Putamen (tissue), 1 donor: ENCODE measurements at places on chromosomes 4 and X.

DNA sequence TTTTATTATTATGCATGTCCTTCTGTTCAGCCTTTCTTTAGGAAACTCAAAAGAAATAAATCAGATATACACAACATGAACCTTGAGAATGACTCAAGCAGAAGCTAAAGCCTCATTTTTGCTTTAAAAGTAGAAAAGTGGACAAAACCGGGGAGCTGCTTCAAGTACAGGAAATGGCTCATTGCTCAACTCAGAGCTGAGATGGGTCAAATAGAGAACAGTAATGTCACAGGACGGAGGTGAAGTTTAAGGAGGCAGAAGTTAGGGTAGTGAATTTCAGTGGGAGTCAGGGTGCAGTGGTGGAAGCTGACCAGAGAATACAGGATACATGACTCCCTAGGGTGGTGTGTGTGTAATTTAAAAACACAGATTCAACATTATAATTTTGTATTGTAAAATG lies 22.2 kb downstream of the PHKA2 start:
- DNase-seq = no peak

DNA sequence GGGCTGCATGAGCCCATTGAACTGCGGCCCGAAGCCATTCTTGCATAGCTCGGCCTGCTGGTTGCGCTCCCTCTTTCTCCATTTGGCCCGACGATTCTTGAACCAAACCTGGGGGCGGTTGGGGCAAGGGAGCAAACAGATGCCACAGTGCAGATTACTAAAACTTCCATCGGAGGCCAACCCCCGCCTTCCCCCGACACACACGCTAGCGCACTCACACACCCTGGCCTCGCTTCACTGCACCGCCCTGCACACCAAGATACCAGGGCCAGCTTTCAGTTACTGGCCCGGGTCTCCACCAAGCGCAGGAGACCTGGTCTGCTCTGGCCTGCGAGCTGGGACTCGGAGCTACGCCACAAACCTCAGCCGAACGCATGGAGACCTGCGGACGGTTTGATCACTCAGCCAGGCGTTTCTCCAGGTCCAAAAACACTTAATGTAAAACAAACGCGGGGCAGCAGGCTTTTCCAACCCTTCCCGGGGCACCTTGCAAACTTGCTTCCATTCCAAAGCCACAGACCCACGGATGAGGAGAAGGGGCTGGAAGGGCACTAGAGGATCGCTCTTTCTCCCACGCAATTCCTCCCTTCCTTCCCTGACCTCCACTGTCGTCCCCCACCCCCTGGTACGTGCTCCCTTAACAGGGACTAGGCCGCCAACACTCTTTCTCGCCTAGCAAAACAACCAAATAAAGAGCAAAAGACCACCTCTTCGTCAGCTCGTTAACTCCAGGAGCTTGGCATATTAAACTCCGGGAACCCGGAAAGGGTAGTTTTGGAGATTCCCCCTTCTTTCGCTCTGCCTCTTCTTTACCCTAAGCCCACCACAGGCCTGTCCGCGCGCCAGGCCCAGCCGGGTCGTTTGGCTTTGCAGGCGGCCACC lies 4.1 kb downstream of the PITX2 start:
- no peak for DNase-seq

- no peak for DNase-seq
Measured at GRCh38 chr4:3821580-3822229, 55.5 kb downstream of the ADRA2C start.

DNA sequence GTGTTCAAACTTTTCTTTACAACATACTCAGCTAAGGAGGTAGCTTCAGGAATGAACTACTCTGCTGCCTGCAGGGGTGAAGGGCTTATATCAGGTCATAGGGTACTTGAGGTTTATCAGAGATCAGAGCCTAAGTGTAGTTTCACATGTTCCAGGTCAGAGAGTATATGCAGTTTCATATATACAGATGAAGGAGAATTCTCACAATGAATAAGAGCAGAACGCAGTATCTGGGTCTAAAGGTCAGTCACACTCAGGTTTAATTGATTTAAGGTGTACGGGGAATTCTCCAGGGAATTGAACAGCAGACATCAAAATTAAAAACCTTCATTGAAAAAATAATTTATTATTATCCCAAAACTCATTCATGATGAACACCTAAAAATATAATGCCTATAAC lies 700.6 kb downstream of the TECRL start:
- DNase-seq = no peak

DNA sequence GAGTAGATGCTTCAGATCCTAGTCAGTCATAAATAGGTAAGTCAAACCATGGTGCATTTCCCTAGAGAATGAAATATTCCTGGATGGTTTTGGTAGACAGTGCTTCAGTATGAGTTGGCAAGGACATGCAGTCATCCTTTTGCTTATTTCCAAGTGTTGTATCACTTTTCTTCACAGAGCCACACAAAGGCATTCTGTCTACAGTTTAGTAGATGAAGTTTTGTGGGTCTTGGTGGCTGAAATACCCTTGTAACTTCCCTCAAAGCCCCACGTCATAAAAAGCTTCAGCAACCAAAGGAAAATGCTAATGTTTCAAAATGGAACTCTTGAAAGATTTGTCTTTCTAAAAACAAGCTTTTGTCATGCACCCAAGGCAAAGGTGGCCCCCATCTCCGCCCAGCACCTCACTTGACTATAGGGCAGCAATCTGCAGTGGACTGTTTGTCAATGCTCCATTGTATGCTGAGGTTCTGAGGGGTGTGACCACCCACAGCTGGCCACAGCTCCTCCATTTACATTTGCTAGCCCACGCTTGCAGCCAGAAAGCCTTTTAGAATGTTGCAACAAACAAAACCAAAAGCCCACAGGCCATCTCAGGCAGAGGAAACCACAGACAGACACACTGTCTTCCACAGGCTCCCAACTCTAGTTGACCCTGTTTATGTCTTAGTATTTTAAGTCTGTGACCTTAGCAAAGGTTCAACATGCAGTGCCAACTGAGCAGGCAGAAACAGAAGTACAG lies 87.1 kb upstream of the FAM9C start:
- DNase-seq = peak; percentile 39

GRCh38 chr4:138248058-138248457 lies 5.9 kb upstream of the SLC7A11 start:
- DNase-seq = no peak

GRCh38 chr4:173124209-173124865 lies 44.3 kb upstream of the GALNT7 start:
- DNase-seq = no peak

DNA sequence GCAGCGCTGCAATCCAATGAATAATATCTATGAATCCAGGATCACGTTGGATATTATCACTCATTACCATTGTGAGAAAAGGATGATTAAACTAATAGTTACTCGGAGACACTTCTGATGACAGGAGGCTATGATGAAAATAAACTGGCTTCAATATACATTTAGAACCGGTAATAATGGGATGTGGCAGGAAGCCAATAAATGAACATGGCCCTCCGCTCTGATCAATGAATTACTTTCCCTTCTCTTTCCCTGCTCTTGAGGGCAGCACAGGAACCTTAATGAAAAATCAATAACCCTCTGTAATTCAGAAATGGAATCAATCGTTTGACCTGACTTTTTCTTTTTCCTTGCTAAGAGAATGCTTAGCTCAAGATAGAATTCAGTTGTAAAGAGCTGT lies 103.9 kb upstream of the PAQR3 start:
- DNase-seq = no peak

DNA sequence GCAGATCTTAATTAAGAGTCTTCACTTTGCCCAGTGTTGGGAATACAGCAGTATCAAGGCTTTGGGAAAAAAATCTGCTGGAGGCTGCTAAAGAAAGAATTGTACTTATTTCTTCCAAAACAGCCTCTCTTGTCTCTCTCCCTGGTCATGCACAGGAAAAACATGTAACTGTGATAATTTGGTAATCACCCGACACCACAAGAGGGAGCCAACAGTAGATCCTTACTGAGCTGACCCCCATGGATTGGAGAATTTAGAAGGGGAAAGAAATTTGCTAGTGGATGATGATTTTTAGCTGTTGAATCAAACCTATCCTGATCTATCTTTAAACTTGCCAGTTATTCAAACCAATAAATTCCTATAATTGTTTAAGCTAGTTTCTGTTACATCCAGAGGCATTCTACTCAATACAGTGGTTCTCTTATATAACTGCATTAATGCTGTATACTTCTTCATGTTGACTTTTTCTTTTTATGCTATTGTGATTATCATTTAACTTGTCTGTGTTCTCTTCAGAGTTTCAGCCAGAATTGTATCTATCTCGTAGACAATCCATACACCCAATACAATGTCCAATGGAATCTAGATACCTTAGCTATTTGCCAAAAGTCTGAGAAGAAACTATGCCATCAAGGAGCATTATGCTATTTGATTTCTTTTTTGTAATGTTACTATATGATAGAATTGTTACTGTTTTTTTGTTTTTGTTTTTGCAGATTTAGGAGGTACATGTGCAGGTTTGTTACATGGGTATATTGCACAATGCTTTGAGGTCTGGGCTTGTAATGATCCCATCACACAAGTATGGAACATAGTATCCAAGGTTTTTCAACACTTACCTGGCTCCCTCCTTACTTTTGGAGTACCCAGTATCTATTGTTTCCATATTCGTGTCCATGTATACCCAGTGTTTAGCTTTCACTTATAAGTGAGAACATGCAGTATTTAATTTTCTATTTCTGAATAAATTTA lies 31.3 kb upstream of the ARHGEF38 start:
- peak; percentile 45 for DNase-seq

DNA sequence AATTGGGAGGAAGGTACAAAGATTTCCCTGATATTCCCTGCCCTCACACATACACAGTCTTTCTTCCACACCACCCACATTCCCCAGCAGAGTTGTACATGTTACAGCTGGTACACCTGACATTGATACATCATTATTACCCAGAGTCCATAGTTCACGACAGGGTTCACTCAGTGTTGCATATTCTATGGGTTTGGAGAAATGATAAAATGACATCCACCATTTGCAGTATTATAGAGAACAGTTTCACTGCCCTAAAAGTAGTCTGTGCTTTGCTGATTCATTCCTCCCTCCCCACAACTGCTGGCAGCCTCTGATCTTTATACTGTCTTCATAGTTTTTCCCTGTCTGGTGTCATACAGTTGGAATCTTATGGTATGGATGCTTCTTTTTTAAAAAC lies 15.0 kb downstream of the AGA start:
- peak; percentile 9 for DNase-seq

GRCh38 chrX:120367402-120368109 lies 5.7 kb downstream of the ATP1B4 start:
- no peak for DNase-seq

DNA sequence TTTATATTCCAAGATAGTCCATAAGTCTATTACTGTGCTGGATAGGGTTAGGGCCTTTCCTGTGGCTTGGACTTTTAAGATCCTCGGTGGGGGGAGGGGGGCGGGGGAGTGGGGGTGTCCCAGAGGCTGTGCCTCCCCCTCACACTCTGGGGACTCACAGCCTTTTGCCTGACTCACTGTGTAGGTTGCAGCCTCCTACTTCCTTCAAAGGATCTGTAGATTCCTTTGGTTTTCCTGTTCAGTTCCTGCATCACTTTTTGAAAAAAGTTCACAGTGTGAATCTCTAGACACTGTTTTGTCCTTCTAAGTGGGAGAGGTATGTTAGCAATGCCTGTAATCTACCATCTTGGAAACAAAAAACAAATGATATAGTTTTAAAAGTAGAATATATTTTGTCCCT lies 999.9 kb downstream of the GLUD2 start:
- DNase-seq = no peak

- peak; percentile 86 for DNase-seq
Measured at GRCh38 chr4:153142700-153143438, 61.4 kb upstream of the TRIM2 start.

DNA sequence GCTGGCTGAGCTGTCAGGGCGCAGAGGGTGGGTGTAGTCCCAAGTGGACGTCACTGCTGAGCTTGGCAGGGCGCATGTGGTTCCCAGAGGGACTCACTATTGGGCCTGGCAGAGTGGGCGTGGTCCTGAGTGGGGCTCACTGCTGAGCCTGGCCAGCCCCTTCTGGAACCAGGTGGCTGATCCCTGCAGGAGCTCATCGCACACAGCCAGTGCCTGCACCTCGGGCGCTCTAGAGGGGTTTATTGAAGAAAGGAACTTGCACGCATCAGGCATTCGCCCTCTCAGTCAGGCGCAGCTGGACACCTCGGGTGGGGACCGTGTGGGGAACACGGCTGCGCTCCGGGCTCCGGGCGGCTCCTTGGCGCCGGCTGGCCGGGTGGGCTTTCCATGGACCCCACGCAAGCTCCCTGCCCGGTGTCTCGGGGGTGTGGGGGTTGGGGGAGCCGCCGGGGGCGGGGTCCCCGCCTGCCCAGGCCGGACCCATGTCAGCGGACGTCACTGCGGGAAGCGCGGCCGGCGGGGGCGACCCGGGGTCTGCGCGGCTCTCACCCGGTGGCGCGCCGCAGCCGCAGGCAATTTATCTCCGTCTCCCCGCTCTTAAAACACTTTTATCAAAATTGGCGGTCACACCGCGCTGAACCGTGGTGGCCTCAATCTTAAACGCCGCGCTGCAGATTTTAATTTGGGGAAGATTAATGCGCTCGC lies 65.4 kb upstream of the NKX1-1 start:
- no peak for DNase-seq

- no peak for DNase-seq
Measured at GRCh38 chr4:646460-646859, 21.1 kb downstream of the PDE6B start.

DNA sequence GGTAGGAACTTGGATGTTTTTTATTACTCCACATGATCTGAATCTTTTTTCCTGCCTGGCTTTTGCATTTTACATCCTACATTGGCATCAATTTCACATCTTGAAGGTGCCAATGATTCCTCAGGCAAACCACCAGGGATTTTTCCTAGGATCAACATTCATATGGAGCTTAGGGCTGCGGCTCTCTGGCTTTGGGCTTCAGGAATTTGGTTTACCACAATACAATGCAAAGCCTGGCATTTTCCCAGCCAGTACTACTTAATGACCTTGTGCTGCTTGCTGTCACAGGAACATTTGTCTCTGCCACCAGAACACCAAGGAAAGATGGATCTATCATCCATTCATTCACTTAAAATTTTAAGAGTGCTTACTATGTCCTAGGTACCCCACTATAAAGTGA lies 180.7 kb downstream of the PDGFC start:
- no peak for DNase-seq

DNA sequence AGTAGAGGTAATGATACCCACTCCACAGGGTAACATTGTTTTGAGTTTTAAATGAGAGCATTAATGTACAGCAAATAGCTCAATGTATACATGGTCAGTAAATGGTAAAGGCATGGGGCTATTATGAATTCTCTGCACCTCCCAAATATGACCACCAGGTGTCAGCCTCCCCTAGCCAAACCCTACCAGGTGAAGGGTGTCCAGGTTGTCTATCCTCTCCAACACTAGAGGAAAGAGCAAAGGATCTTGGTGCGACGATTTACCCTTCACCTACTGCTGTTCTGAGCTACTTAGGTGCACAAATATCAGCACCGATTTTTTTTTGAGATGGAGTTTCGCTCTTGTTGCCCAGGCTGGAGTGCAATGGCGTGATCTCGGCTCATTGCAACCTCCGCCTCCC lies 26.5 kb upstream of the XIAP start:
- peak; percentile 19 for DNase-seq

GRCh38 chrX:23341452-23341851 lies 6.8 kb downstream of the PTCHD1 start:
- DNase-seq = no peak
